ENCODE measurements at places on chromosomes 2 and 18.

DNA sequence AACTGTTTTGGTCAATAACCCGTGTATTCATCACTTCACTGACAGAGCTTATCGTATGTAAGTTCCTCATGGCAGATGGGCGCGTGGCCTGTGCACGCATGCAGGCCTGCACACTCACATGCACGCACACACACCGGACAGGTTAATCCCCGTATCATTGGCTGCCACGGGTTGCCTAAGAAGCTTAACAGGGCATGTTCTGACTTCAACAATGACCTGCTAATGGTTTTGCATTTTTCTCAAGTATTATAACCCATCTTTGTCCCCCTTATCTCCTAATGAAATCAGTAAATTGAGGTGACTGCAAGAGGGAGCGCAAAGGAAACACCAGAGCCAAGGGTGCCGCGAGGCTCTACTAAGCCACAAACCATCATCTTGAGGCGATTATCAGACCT lies 399.0 kb upstream of the ID2 start:
- DNase-seq: no peak

DNA sequence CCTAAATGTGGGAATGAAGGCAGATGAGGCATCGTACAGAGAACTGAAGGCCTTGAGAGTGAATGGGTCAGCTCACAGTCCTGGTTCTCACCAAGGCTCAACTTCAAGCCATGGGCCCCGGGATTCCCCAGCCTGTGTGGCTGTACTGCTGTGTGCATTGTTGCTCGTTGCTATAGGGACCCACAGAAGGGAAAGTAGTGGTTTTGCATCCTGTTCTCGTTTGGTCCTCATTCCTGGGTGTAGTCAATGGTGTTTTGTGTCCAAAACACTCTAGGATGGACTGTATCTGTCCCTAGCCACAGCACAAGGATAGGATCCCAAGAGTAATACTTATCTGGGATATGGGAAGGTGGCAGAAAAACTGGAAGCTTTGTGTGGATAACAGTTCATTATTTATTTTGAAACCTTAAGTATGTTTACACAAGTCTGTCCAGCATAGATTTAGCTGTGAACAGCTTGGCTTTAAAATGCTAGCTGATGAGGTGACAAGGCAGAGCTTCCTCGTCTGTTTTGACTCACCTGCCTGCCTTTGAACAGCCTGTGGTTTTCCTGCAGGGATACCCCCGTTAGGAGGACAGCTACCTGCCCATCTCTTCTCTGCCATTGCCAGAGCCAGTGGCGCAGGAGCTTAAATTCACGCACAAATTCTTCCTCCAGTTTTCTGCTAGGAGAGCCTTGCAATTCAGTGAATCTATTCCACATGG lies 85.0 kb downstream of the WDSUB1 start:
- peak; percentile 3 for DNase-seq

DNA sequence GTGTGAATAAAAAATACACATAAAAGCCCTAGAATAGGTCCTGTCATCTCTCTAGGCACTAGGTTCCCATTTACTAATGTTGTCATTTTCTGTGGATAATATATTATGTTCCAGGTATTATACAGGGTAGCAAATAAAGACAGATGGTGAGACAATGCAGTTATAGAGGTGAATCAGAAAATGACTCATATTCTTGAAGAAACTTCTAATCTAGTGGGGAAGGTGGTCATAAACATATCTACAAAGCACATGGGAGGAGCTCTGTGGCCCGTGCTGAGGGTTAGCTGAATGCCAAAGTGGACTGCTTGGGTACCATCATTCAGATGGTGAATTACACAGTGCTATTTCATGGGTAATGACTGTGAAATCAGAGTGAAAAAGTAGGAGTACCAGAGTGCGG lies 700.9 kb downstream of the ERBB4 start:
- no peak for DNase-seq

GRCh38 chr2:141523199-141523598 lies 607.6 kb downstream of the LRP1B start:
- no peak for DNase-seq

GRCh38 chr18:706405-706804 lies 6.0 kb downstream of the ENOSF1 start:
- no peak for DNase-seq

DNA sequence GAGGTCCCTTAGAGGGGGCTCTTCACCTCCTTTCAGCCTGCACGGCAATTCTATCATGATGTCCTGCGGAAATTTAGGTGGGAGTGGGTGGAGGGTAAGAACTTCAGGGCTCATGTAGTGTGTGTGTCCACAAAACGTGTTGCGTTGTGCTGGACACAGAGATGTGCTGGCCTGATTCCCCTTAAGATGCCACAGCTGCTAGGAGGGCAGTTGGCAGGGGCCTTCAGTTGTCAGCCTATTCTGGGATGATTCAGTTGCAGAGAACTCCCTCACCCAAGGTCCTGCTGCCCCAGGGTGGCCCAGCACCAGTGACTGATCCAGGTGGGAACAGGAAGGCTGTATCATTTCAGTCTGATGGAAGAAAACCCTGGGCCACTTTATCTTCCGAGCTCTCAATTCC lies 1.0 kb upstream of the HJURP start:
- DNase-seq: no peak

DNA sequence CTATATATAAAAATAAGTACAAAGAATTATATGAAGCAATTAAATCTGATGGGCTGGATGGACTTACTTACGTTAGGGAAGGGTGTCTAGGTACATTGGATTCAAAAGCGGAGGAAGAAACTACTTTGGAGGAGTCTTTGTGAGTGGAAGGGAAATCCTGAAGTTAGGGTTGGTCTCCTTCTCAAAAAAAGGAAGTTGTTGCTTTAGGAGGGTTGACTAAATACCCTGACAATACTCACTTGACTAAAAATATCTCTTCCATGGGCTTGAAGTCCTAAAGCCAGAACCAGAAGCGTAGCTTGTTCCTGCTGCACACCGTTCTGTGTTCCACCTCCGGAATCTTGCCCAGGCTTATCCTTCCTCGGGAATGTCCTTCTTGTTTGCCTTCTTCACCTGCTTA lies 143.3 kb upstream of the ZEB2 start:
- DNase-seq: no peak

DNA sequence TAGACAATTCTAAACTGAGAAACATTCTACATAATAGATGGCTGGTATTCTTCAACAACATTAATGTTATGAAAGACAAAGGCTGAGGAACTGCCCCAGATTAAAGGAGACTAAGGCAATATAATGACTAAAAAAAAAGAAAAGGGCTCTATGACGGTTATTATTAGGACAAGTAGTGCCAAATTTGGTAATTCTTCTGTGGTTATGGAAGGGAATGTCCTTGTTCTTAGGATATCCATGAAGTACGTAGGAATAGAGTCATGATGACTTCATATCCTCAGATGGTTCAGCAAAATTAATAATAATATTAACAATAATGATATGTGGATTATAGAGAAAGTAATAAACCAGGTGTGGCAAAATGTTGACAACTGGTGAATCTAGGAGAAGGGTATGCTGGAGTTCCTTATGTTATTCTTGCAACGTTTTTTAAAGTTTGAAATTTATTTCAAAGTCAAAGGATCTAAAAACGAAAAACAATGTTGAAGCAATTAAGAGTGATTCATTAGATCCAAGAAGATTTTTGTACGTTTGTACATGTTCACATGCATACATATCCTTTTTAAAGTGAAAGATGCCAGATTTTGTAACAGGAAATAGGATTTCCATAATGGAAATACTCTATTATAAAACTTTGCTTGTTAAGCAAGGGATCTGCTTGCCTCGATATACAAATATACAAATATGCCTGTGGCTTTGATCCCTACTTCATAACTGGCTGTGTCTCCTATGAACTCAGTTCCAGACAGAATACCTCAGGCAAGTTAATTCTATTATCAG lies 27.7 kb upstream of the STRN start:
- DNase-seq: no peak

- DNase-seq: no peak
Observed at GRCh38 chr2:30758191-30758651, 49.0 kb downstream of the CAPN13 start.

DNA sequence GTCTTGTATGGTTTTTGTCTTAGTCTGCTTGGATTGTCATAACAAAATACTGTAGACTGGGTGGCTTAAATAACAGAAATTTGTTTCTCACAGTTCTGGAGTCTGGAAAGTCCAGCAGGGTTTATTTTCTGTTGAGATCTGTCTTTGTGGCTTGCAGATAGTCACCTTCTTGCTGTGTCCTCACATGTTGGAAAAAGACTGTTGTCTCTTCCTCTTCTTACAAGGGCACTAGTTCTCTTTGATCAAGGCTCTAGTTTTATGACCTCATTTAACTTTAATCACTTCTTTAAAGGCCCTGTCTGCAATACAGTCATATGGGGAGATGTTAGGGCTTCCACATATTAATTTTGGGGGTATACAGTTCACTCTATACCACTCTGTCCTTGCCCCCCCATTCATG lies 56.5 kb downstream of the NBEAL1 start:
- no peak for DNase-seq

GRCh38 chr2:207032490-207032889 lies 93.2 kb downstream of the CPO start:
- no peak for DNase-seq

DNA sequence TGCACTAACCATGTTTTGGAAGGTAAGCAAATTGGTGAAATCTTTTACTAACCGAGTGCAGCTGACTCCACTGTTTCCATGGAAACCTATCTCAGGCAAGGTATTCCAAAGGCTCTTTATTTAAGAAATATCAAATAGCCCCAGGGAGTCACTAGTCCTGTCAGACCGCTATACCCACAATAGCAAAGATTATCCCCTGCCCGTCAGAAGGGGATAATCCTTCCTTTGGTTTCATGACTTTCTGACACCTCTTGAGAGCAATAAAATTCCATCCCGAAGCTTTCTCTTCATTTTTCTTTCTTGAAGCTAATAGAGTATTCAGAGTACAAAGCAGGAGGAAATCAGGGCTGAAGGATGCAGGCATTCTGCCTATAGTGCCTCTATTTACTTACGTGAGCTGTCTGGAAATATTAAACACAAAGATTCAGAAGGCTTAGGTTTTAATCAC lies 34.7 kb upstream of the MAP2 start:
- no peak for DNase-seq

DNA sequence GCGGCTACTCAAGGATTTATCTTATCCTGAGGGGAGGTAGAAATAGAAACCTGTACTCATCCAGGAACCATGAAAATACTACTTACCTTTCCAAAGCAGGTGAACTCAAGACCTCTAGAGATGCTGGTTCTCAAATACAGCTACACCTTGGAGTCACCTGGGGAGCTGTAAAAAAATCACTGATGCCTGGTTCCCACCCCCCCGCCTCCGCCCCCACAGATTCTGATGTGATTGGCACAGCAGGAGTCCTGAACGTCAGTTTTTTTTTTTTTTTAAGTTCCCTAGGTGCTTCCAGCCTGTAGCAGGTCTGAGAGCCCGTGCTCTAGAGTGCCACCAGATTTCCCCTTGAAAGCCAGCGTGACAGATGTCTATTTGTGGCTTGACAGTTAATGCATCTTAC lies 113.6 kb downstream of the MRO start:
- DNase-seq: no peak

GRCh38 chr18:3405713-3406112 lies 44.3 kb upstream of the TGIF1 start:
- no peak for DNase-seq

DNA sequence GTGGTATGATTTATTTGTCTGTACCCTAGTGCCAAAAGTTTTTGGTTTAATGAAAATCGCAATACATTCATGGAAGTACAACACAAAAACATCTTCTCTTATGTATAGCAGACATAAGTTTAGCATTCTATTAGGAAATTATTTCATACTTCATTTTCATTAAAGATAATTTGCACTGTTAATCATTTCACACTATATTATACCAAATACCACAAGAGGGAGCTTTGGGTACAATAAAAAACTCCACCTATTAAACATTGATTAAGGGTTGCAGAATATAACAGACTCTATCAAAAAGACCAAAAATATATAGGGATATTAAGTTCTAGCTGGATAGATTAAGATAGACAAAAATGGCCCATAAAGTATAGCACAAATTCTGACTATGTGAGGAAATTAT lies 79.0 kb downstream of the SLC66A3 start:
- DNase-seq: no peak

GRCh38 chr18:13112982-13113381 lies 105.6 kb upstream of the LDLRAD4 start:
- DNase-seq: no peak

DNA sequence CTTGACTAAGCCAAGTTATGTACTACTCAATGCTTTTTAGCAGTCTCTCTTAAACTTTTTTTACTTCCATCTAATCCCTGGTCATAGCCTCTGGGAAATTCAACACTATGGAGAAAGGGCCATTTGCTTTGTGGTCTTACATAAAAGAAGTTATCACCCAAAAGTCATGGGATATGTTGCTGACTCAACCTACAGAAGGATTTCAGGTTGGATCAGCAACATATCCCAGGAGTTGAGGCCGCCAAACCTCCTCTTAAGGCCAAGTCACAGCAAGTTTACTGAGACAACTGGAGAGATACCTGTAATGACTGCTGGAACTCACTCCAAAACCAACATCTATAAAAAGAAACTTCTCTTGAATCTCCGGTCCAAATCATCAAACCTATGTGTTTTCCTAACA lies 141.1 kb downstream of the IRS1 start:
- no peak for DNase-seq

DNA sequence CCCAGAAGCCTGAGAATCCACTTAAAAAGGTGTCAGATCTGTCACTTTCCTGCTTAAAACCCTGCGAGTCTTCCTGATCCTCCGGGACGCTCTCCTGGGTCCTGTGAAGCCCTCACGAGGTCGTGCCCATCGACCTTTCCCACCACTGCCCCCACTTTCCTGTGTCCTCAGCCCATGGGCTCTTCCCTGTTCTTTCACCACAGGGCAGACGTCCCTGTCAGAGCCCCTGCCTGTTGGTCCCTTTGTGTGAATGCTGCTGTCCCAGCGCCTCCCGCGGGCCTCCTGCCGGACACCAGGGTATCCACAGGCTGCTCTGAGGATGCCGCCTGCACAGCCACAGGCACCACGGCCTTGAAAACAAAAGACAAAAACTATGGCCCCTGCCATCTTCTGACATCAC lies 125.6 kb downstream of the TMEM18 start:
- no peak for DNase-seq

DNA sequence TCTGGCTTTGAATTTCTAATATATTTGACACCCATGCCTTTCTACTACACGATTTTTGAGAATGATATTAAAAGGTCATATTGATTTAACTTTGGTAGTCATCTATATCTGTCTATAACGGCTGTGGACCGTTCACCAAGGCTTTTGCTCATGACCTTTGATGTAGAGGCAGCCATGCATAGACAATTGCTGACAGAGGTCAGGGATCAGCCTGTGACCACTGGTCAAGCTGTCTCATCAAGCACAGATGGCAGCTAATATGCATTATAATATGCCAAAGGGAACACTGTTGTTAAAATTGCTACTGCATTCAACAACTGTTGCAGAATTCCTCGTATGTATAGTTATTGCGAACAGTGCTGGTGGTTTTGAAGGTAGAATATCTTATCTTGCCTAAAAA lies 323.9 kb upstream of the DSEL start:
- DNase-seq: no peak

- no peak for DNase-seq
Observed at GRCh38 chr2:204673877-204674276, 128.6 kb downstream of the PARD3B start.
